ENCODE measurements at places on chromosomes 4 and X.

DNA sequence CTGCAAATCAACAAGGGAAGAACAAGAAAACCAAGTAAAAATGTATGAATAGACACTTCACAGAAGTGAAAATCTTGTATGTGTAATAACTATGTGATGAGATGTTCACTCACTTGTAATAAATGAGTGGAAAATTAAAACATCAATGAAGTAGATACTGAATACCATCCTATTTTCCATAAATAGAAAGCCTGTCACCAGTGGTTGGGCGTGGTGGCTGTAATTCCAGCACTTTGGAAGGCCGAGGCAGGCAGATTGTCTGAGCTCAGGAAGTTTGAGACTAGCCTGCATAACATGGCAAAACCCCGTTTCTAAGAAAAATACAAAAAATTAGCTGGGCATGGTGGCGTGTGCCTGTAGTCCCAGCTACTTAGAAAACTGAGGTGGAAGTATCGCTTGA, 53.5 kb upstream of the SOD3 start:
- no peaks in the 10 kb centered on the region for H3K36me3 ChIP-seq
- H3K4me1 ChIP-seq, result no peaks in the 10 kb centered on the region
- DNase-seq, result no peak
- H3K27ac ChIP-seq, result no peak overlapping the region

- no peak overlapping the region for H3K27ac ChIP-seq
- peaks cover 14% of the 10 kb centered on the region for H3K4me1 ChIP-seq
- peaks cover 65% of the 10 kb centered on the region for H3K27me3 ChIP-seq
Observed at GRCh38 chr4:3869174-3869572, 103.0 kb downstream of the ADRA2C start.

GRCh38 chr4:1563768-1564485, 120.2 kb downstream of the FAM53A start:
- H3K4me1 ChIP-seq, result peaks cover 3% of the 10 kb centered on the region
- DNase-seq, result no peak
- no peak overlapping the region for H3K27ac ChIP-seq
- no peak overlapping the region for H3K4me3 ChIP-seq

GRCh38 chr4:98242538-98242937, 18.6 kb upstream of the RAP1GDS1 start:
- H3K36me3 ChIP-seq, result no peaks in the 10 kb centered on the region
- H3K4me1 ChIP-seq, result no peaks in the 10 kb centered on the region
- H3K27me3 ChIP-seq, result peaks cover 44% of the 10 kb centered on the region
- no peak for DNase-seq
- no peak overlapping the region for H3K27ac ChIP-seq
- no peak overlapping the region for H3K4me3 ChIP-seq

DNA sequence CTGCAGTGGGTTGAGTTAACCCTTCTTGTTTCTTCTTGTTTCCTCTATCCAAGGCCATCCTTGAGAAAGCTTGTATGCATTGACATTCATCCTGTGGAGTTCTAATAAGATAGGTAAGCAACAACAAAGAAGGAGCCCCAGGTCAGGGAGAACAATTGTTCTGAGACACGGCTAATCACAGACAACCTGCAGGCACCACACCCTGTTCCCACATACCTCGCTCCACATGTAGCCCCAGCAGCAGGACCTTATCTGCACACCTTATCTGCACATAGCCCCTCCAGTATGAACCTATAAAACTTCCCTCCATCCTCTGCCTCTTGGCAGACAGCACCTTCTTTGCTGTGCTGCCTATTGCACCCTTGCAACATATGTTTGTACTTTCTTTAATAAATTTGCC, 129.1 kb downstream of the MSL3 start:
- no peaks in the 10 kb centered on the region for H3K4me1 ChIP-seq
- no peak overlapping the region for H3K4me3 ChIP-seq
- peaks cover 3% of the 10 kb centered on the region for H3K27me3 ChIP-seq
- no peak for DNase-seq

DNA sequence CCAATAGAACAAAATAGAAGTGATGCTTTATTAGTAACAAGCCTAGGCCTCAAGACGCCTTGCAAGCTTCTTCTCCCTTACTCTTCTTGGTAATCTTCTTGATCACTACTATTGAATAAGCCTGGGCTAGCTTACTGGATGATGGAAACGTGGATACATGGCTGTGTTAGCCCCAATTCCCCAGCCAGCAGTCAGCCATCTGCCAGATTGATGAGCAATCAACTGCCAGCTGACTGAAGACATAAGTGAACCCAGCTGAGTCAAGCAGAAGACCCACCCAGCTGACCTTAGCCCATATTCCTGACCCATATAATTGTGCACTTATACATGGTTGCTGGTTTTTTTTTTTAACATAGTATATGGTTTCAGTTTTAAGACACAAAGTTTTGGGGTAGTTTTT, 130.4 kb downstream of the DHX15 start:
- H3K27ac ChIP-seq, result no peak overlapping the region
- H3K4me1 ChIP-seq, result no peaks in the 10 kb centered on the region
- H3K4me3 ChIP-seq, result no peak overlapping the region
- H3K27me3 ChIP-seq, result peaks cover 22% of the 10 kb centered on the region
- H3K36me3 ChIP-seq, result no peaks in the 10 kb centered on the region

DNA sequence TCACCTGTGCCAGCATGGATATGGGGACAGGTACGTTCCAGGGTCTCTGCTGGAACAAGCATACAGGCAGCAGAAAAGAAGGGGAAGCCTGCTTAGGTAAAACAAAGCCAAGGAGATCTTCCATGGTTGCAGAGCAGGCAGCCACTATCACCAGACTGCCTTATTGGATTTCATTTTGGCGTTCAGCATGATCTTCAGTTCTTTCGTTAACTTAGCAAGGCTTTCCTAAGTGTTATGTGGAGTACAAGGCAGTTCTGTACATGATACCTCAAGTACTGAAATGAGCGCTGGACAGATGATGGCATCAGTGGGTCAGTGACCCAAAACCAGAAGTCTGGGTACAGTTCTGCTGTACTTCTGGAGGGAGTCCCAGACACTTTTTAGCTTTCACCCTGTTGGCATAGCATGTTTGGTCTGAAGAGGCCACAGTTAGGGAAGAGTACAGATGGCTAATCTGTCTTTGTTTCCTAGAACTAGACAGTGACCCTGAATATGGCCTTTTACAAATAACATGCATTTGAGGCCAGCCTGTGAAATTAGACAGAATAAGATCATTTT, 8.9 kb downstream of the SMIM20 start:
- H3K36me3 ChIP-seq, result peaks cover 4% of the 10 kb centered on the region
- DNase-seq, result no peak
- H3K4me1 ChIP-seq, result peaks cover 4% of the 10 kb centered on the region
- no peak overlapping the region for H3K4me3 ChIP-seq

- H3K4me1 ChIP-seq, result no peaks in the 10 kb centered on the region
- no peaks in the 10 kb centered on the region for H3K27me3 ChIP-seq
- H3K4me3 ChIP-seq, result no peak overlapping the region
Observed at GRCh38 chr4:138451276-138451663, 209.1 kb upstream of the SLC7A11 start.

DNA sequence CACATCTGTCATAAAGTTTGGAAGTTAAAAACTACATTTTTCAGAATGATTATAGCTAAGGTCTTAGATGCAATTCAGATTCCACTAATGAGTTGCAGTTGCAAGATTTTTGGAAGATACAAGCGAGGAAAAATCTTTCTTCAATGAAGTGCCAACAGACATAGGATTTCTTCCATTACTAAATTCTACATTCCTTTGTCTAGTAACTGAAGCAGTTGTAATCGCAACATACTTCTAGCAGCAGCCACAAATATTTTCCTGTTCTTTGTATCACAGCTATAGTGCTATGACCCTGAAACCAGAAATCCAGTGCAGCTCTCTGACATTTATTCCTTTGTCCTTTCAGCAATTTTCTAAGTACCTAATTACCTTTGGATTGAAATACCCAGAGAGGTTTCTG, 225.2 kb upstream of the SLIT2 start:
- no peaks in the 10 kb centered on the region for H3K27me3 ChIP-seq
- H3K27ac ChIP-seq, result no peak overlapping the region
- H3K4me1 ChIP-seq, result no peaks in the 10 kb centered on the region
- no peak overlapping the region for H3K4me3 ChIP-seq
- no peaks in the 10 kb centered on the region for H3K36me3 ChIP-seq
